Bronchial epithelial cell (primary cell): ENCODE measurements at places on chromosomes 2 and 18. TPM values are rescaled to one million over a fixed set of nuclear protein-coding genes. Genes with fewer than 3 reads are reported as not detected.
A peak's percentile ranks its signal among the peaks of the same experiment; 100 is the strongest.

GRCh38 chr2:239896075-239896474, 129.1 kb downstream of the NDUFA10 start:
- DNase-seq = no peak

- DNase-seq = no peak
Measured at GRCh38 chr2:172081221-172082022, 3.9 kb upstream of the DLX1 start.

- DNase-seq = no peak
Measured at GRCh38 chr18:55934821-55935220, 346.8 kb upstream of the TCF4 start.

DNA sequence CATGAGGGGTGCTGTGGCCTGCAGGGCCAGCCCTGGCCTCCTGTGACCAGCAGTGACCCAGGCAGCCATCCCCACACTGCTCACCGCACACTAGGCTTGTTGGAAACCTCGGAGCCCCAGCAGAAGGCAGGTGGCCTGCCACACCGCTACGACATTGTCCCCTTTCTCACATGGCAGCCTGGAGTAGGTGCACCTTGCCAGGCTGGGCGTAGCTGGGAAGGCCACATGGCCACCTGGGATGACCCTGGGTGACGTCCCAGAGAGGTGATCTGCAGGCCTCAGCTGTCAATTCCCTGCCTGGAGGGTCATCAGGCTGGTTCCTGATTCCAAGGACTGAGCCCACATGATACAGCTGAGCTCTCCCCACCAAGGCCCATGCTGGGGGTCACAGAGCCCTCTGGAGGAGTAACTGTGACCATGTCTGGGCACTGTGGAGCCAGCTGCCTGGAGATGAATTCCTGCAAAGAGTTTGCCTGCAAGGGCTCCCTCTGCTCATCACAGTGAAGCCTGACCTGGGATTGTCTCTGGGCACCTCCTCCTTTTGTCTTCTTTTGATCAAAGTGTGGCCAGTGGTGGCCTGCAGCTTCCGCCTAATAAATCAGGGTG, 119.6 kb upstream of the OTOS start:
- DNase-seq = no peak

- no peak for DNase-seq
Measured at GRCh38 chr2:96940980-96941775, 45.2 kb downstream of the FAM178B start.

DNA sequence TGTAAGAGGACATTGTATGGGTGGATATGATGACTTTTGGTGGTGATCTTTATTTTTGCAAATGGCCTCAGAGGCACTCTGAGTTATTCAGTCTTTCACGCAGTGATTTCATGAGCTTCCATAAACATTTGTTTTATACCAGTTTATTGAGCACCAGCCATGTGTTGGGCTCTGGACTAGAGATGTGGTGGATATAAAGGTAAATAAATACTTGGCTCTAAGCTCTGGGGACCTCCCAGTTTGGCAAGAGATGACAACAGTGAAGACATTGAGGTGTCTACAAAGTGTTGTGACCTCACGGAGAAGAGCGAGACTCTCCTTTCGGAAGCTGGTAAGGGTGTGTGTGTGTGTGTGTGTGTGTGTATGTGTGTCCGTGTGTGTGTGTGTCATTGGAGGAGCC, 146.4 kb downstream of the TANC1 start:
- no peak for DNase-seq

DNA sequence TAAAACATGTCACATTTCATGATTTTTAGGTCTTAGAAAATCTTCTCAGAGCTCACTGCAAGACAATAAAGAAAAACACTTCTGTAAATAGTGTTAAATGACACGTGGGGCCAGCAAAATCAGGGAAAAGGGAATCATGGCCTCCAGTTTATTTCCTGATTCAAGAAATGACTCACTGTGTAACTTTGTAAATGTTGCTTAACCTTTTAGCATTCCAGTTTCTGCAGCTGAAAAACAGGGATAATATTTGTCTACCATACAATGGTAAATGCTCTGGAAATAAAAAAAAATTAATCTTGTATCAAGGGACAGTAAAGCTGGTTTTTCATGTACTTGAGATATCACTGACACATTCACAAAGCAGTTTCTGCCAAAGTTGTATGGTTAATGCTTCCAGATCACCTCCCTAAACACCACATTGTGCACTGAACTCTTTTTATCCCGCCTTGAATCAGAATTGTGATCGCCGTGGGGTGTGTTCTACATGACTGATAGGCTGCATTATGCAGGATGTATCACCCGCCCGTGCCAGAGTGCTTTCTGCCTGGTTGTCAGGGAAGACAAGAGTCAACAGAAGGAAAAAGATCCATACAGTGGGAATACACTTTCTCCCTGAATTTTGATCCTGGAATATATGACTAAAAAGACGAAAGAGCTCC, 238.8 kb downstream of the IKZF2 start:
- DNase-seq = peak; percentile 94

DNA sequence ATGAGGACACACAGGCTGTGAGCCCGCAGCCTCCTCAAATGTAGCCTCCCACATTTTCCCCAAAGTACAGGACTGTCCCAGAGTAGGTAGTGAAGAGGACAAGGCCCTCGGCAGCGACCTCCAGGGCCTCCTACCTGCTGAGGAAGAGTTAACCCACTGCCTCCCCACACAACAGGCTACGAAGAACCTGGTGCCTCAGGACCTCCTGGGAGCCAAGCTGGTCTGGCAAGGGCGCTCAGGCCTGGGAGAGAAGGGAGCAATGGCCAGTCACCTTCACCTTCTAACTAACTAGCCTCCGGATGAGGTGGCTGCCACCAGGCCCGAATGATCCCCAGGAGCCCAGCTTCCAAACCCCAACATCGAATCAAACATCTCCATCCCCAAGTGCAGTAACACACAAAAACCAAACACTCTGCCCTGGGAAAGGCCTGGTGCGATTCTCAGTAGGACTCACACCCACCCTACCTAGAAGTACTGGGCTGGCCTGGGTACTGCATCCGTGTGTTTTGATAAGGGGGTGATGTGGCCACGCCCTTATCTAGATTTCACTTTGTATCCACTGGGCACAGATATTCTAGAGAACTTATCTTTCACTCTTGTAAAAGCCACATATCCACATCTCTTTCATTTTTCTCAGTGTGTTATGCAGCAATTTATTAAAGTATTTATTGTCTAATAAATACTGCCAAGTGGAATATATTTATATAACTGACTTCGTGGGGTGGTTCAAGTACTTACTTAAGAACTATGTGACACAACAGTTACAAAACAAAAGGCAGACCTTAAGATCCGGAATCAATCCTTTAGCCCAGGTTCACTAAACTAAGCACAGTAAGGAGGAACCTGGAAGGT, 9.7 kb downstream of the ERFE start:
- DNase-seq = no peak

- no peak for DNase-seq
Measured at GRCh38 chr18:78378403-78378802, 601.2 kb upstream of the SALL3 start.

CNTNAP5 gene
- total RNA-seq = not detected in 2 replicates

SPATS2L gene
- 37.6 and 56.3 TPM in 2 replicates for total RNA-seq

COL5A2 gene
- 7.4 and 9.3 TPM in 2 replicates for total RNA-seq

PASK gene
- total RNA-seq = 2.8 and 2.9 TPM in 2 replicates

TTN gene
- total RNA-seq = under 0.01 TPM in 2 replicates
